ENCODE measurements at places on chromosomes 12 and 14.

- no peak for DNase-seq
Measured at GRCh38 chr12:93550748-93551611, 21.5 kb upstream of the SOCS2 start.

- DNase-seq: no peak
Measured at GRCh38 chr14:34424488-34424887, 37.6 kb downstream of the SPTSSA start.

DNA sequence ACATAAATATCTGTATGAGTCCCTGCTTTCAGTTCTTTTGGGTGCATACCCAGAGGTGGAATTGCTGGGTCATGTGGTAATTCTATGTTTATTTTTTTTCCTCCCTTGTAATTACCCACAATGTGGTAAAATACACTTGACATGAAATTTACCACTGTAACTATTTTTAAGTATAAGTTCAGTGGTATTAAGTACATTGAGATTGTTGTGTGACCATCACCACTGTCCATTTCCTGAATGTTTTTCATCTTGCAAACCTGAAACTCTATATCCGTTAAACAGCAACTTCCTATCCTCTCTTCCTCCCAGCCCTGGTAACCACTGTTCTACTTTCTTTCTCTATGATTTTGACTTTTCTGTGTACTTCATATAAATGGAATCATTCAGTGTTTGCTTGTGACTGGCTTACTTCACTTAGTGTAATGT lies 51.4 kb downstream of the BORCS5 start:
- no peak for DNase-seq

DNA sequence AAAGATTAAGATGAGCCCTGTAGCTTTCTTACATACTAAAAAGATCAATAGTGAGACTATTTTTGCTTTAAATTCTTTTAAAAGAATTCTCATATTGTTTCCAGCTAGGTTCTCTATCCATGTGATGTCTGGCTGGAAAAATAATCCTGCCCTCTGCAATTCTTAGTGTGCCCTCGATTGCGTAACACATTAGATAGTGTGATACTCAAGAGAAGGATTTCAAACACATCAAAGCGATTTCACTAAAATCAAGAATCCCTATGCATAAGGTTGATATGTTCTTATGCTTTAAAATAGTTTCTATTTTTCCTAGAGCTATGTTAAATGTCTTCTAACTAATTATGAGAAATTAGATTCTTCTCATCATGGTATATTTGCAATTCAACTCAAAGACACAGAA lies 127.3 kb upstream of the PLEKHA5 start:
- DNase-seq: no peak

DNA sequence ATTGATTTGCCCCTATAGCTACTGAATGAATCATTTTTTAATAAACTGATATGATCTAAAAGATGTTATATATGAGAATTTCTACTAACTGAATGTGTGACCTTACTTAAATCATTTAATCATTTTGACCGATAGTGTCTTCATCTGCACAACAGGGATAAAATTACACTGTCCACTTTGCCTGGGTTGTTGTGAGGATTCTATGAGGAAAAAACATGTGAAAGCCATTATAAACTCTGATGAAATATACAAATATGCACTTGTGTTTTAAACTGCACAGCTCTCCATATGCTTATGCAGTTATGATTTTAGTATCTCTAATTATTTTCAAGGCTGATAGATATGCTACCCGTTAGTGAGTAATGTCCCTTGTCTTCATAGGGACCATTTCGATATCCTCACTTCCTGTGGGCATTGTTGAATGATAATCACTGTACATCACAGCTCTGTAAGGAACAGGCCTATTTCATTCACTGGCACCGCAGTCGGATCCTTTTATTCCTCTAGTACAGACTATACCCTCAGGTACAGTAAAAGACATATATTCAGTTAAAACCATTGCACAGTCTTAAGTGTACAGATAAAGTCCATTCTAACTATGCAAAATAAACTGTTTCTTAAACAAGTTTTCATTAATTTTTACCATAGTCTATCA lies 88.7 kb upstream of the RAP1B start:
- DNase-seq: no peak

DNA sequence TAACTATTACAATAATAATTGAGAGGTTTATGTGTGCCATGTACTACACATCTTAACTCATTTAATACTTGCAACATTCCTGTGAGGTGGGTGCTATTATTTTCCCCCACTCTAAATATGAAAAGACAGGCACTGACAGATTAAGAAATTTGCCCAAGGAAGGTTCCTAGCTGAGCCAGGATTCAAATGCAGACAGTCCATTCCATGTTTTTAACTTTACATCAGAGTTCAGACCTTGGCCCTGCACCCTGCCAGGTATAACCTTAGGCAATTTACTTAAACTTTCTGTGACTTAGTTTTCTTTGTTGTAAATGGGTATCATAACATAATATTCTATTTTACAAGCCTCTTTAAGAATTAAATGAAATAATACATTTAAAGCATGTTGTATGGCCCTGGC lies 26.6 kb downstream of the RDH12 start:
- no peak for DNase-seq

DNA sequence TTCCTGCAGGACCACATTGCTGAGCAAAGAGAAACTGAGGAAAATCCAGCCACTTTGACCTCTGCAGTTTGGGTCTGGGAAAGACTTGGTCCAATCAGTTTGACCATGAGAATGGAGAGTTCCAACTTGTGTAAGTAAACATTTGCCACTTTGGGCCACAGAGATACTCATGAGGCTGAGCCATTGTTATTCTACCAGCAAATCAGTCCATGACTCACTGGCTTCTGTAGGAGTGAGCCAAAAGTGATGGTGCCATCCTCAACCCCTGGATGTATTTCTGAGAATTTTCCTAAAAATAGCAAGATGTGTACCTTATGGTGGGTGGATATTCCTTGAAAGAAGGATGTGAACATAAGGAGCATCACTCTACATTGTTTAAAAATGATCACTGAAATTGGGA lies 192.9 kb upstream of the OR4E1 start:
- DNase-seq: no peak

DNA sequence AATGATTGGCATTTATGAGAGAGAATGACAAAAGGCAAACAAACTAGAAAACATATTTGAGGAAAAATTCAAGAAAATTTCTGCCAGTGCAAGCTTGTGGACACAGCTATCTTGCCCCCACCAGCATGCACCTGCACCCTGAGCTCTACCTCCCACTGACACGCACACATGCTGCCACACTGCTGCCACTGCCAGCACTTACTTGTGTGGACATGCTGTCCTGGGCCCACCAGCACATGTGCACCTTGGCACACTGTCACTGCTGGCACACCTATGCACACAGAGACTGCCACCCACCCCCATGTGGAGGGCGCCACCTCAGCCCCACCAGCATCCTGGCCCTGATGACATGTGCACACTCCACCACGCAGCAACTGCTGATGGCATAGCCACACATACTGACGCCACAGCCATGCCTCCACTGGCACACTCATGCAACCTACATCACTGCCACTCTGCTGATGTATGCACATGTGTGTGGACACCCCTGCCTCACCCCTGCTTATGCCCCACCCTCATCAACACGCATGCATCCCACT lies 475.0 kb downstream of the SOX5 start:
- no peak for DNase-seq
